Stimulated activated CD8-positive, alpha-beta memory T cell treated with anti-CD3 and anti-CD28 coated beads, Interleukin-15, amount 100 ng/mL, for 24 hours (primary cell): ENCODE measurements at places on chromosomes 7 and 10.

DNA sequence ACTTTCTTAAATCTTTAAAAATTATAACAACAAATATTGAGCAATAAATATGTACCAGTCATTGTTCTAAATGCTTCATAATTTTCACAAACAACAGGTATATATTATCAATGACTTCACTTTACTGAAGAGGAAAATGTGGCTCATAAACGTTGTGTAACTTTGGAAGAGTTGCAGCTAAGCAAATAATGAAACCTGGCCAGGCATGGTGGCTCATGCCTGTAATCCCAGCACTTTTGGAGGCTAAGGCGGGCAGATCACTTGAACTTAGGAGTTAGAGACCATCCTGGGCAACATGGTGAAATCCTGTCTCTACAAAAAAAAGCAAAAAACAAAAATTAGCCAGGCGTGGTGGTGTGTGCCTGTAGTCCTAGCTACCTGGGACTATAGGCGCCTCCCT is 71.9 kb upstream of the AMPH start:
- no peak for DNase-seq

DNA sequence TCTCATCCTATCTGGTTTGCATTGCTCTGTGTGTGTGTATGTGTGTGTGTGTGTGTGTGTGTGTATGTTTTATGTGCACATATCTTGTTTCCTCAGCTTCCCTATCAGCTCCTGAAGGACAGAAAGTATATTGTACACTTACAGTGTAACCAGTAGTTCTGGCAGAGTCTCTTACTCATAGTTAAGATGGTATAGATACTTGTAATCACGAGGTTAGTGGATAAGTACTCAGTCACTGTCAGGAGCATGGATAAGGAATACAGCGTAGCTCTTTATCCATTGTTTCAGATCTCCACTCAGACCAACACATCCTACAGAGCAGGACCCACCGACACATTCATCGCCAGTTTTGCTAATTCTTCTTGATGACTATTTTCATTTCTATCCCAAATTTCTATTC is 275.0 kb downstream of the TSPAN12 start:
- DNase-seq, result no peak

GRCh38 chr10:74282848-74283210 is 131.8 kb downstream of the ADK start:
- no peak for DNase-seq

GRCh38 chr10:66877361-66877760 is 48.5 kb upstream of the LRRTM3 start:
- DNase-seq, result no peak

- no peak for DNase-seq
Measured at GRCh38 chr10:132465889-132466519, 69.0 kb downstream of the PWWP2B start.

DNA sequence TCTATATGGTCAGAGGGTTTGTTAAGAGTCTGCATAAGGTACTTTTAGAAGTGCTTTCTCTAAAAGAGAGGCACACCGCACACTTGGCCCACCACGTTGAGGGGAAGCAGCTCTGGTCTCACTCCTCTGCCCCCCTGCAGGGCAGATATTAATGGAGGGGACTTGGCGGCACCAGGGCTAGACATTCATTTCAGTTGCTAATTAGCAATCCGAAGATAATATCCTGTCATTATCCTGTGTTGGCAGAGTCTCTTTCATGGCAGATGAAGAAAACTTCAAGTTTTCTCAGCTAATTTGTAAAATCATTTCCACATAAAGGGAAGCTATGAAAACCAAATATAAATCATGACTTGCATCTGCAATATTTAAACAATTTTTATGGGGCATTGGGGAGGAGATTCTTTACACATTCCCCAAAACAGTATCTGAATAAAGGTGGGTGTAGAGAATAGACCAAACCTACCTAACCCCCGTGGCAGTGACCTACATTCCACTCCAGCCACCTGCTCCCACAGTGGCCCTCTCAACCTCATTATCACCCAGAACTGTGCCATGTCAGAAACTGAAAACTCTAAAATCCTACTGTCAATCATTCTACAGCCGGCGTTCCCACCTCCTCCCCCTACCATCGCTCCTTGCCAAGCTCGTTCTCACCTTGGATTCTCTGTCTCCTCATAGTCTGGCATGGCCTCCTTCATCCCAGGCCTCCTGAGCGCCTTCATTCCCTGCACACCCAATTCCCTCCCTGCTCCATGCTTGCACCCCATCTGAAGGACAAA is 54.1 kb upstream of the STK17A start:
- DNase-seq, result no peak

DNA sequence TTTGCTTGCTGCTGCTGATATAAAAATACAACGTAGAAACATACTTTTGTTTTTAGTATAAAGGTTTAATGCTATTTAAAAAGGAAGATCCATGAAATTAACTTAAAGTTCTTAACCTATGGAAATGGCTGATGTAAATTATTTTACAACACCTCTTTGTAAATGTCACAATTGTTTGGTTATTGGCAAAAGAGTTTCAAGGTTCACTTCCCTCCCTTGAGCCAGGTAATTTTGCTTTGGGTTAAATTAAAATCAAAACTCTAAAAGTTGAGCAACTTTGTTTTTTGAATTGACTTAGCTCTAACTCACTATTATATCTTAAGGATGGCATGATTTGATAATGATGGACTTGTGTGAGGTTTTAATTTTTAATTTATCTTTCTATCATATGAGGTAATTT is 39.2 kb upstream of the CYP2C18 start:
- DNase-seq, result no peak

DNA sequence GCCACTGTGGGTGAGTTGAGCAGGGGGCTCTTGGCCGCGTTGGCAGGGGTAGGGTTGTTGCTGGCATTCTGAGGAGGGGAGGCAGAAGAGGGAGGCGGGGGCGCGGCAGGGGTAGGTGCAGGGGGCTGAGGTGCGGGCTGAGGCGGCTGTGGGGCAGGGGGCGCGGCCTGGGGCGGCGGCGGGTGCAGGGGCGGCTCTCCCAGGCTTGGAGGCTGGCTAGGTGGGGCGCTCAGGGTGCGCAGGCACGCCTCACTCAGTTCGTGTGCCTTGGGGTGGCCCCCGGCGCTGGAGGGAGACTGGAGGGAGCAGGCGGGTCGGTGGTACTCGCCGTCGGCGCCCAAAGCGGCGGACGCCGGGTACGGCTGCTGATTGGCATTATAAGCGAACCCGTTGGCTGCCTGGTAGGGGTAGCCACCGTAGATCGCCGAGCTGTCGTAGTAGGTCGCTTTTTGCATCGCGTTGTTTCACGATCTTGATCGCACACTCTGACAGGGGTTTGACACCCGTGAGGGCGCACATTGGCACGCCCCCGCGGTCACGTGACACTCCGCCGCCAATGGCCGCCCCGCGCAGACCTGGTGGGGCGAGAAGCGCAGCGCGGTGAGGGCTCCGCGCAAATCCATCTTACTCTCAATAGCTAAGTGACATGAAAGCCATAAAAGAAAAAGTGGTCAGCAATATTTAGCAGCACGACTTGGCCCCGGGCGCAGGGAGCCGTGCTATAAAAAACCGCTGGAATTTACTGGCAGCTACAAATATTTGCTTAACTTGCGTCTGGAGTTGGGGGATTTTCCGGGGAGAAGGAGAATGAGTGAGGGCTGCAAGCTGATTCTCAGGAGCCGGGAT is 7.9 kb upstream of the HOXA2 start:
- DNase-seq, result no peak

GRCh38 chr10:82400841-82401240 is 525.8 kb downstream of the NRG3 start:
- DNase-seq, result no peak

DNA sequence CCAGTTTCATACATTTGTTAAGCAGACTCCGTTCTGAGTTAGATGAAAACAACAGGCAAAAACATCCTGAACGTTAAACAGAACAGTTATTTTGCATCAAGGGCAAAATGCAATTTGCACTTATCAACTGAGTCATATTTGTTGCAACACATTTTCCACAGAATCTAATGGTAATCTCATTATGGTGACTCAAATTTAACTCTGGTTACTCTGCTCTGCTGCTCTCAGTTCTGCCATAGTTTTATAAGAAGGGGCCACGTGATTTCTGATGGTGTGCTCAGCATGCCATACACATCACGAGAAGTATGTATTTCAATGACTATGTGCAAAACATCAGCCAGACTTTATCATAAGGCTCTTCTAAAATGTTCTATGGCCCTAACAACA is 148.8 kb downstream of the CHCHD3 start:
- no peak for DNase-seq

- no peak for DNase-seq
Measured at GRCh38 chr10:132920101-132920925, 22.1 kb downstream of the CFAP46 start.

DNA sequence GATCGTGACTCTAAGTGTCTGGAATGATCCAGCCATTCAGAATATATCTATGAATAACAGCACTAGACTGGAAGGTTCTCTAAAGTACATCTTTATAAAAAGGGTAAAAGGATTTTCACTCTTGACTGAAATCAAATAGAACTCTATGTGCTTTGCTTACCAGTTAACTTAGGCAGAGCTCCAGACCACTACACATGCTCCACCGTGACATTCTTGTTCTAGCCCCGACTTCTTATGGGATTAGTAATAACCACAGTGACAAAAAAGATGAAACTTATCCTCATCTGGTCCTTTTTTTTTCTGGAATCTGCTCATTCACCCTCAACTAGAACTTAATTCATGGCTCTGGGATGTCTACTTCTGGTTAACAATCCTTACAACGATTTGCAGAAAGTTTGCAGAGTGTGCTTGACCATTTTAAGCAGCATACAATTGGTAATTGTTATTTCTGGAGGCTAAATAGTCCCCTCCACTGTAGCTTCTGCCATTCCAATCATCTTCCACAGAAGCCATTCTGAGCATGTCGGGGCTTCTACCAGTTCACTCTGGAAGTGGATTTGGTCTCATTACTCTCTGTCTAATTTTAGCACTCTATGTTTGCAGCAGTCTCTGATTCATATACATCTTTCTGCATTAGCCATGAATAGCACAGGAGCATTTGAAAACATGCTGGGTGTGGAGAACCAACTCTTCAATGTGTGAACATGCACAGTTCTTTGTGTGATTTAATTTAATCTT is 163.7 kb upstream of the CDC14C start:
- DNase-seq, result no peak

- no peak for DNase-seq
Measured at GRCh38 chr7:74466196-74466813, 12.6 kb downstream of the GTF2IRD1 start.

DNA sequence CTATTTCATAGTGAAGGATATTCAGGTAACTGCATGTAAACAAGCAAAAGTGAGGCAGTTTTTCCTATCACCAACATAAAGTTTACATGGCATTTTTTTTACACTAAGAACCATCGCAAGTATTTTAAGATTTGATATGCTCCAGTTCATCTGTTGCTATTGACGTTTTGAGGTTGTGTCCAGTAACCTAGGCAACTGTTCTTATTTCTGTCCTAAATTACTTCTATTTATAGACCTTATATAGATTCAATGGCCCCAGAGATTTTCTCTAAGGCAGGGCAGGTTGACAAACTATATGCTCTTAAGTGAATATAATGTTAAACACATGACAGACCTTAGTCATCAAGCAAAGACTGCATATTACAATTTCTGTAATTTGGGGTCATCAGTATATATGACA is 830.2 kb upstream of the LRRTM3 start:
- DNase-seq, result no peak

- DNase-seq, result no peak
Measured at GRCh38 chr10:70441161-70441894, at the start of gene NODAL. Gene NODAL (minus strand): TSS chr10:70441681. CDS start chr10:70441667, 14 bp downstream.
